ENCODE measurements at places on chromosomes 4 and X.

GRCh38 chrX:12378706-12379105 is 240.4 kb downstream of the FRMPD4 start:
- DNase-seq: no peak

DNA sequence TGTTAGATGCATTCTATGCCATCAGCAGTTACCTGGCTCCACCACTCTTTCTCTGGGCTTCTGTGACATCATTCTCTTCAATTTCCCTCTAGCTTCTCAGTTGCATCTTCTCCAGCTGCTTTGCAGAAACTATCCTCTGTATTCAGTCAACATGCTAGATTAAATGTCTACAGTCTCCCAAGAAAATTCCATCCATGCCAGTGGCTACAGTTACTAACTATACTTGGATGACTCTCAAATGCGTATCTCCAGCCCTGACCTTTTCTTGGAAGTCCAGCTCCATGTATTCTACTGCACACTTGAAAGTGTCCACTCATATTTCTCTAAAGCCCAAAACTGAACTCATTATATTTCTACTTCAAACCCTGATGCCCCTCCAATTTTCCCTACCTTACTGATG is 232.3 kb upstream of the TENM3 start:
- no peak for DNase-seq

GRCh38 chrX:267771-268261 is 13.4 kb upstream of the PLCXD1 start:
- DNase-seq: no peak

- DNase-seq: no peak
These were observed 24.8 kb downstream of the KLHL15 start for GRCh38 chrX:24002167-24002566.

DNA sequence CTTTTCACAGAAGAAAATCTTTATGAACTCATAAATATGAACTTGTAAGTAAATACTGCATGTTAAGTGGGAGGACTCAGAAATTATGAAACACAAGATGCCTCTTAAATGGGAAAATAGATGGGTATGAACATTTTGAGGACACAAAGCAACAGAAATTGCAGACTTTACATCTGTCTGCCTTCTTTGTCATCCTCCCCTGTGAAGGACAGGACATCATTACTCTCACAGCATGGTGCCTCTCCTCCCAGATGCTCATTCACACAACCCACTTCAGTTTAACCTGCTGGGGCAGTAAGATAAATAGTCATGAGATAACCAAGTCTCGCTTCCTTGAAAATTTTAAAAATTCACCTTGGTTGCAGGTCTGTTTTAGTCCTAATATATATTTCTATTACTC is 144.5 kb downstream of the APBB2 start:
- DNase-seq: peak; percentile 90

- DNase-seq: no peak
These were observed 833 bp downstream of the FGD1 start for GRCh38 chrX:54494989-54495813.

GRCh38 chr4:7558436-7558835 is 123.7 kb upstream of the PSAPL1 start:
- DNase-seq: no peak

GRCh38 chrX:16125520-16126149 is 2.3 kb downstream of the GRPR start:
- DNase-seq: no peak

DNA sequence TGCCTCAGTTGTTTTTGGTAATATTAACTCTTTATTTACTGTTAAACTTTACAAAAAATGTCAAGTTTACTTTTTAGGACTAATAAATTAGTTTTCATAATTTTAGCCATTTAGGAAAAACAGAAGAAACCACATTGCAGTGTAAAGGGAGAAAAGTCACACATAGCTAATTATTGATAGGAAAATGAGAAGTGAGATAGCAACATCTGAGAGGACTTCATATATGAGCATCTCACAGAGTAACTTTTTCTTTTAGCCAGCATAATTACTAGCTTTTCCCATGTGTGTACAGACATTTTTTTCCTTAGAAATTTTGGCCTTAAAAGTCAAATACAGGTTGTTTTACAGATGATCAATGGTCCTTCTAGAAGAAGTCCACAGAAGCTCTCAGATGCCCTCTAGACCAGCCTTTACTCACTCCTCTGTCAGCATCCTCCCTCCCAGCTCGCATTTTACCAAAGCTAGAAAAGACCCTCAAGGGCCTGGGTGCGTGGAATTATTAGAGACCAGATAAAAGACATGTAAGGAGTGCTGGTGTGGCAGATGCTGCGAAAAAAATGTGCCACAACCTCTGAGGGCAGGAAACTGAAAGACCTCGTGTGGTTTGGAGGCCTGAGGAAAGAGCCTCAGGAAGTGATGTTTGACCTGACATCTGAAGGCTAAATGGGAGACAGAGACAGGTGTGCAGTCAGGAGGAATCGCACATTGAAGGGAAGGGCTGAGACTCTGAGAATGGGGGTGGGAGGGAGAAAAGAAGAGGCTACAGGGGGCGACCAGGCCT is 156.9 kb downstream of the CBR4 start:
- no peak for DNase-seq
